ENCODE measurements at places on chromosomes 6 and 20. TPM values are rescaled to one million over a fixed set of nuclear protein-coding genes. Genes with fewer than 3 reads are reported as not detected.

RFX6 gene
- not detected for total RNA-seq

PSORS1C2 gene
- not detected for total RNA-seq

BANF2 gene
- not detected for total RNA-seq

C6orf52 gene
- 0.30 TPM for total RNA-seq

MICB gene
- 6.5 TPM for total RNA-seq

SMLR1 gene
- total RNA-seq, result not detected

VWA7 gene
- total RNA-seq, result 0.09 TPM

TRIM10 gene
- total RNA-seq, result not detected

HLA-DRA gene
- total RNA-seq, result not detected

MOG gene
- not detected for total RNA-seq

VGLL2 gene
- not detected for total RNA-seq

SLC22A16 gene
- total RNA-seq, result not detected

ZBTB12 gene
- 3.6 TPM for total RNA-seq

MAFB gene
- 0.14 TPM for total RNA-seq
